ENCODE measurements at places on chromosomes 12 and 14.

- DNase-seq, result no peak
Measured at GRCh38 chr14:102667703-102668102, 75.3 kb downstream of the RCOR1 start.

DNA sequence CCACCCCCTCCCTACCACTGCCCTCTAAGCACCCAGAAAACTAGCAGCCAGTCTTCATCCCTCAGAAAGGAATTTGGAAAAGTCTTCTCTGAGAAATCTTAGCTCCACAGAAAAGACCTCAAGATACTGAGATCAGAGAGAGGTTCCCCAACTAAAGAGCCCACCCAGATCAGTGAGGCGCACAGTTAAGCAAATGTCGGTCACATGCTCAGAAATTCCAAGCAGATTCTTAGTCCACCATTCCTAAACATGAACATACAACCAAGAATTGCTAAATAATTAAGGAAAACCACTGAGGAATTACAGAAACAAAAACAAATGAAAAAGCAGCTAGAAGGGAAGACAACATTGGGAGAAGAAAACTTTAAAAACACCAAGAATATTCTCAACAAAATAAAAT is 32.3 kb downstream of the MED13L start:
- DNase-seq, result no peak

DNA sequence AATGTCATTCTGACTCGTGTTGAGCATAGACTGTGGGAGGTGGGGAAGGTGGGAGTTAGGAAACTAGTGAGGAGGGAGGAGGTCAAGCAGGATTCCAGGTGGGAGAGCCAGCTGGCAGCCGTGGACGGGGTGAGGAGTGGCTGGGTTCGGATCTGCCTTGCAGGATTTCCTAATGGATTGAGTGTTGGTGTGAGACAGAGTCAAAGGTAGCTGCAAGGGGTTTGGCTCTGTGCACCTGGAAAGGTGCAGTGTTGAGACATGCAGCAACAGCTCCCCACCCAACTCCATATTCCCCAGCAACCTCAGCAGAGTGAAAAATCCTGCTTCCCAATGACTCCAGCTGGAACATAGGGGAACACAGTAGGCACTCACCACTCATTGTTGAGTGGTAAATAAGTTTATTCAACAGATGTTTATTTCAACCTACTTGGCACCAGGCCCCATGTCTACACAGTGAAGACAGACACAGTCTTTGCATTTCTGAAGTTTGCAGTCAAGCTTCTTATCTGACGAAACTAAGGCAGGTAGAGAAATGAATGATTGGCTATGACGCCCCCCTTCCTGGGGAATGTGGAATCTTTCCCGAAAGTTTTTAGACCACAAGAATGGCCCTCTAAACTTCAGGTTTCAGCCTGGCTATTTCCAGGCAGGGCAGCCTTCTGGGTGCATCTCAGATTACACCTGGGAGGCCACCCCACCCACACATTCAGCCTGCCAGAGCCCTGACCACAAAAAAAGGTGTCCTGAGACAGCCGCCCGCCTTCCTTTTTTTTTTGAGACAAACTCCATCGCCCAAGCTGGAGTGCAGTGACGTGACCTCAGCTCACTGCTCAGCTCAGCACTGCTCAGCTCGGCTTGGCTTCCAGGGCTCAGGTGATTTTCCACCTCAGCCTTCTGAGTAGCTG is 37.9 kb upstream of the PLEKHG6 start:
- no peak for DNase-seq

DNA sequence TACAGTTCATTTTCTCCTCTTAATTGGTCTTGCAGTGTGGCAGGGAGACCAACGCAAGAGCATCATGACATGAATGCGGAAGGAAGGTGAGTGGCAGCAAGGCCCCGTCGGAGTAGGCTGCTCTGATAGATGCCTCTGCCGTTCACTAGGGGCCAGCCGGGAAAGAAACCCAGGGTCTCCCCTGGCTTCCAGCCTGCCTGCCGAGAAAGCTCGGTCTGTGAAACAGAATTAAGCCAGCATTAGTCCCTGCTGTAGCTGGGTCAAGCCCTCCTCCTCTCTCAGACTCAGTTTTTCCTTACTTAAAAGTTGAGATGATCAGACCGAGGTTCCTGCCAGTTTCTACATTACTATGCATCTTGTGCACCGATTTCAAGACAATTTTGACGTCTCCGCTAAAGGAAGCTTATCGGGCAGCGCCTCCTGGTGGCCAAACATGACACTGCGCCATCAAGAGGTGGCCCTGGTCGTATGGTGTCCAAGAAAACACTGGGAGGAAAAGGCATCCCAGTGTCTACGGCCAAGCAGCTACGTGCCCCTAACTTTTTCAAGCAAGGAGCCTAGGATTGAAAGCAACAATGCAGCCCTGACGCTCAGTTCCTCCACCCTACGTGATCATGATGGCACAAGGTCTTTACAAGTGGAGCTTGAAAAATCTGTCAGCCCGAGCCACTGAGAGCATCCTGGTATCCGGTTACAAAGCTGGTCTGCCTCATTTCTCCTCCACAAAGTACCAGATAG is 131.6 kb downstream of the KSR2 start:
- DNase-seq, result peak; percentile 71

DNA sequence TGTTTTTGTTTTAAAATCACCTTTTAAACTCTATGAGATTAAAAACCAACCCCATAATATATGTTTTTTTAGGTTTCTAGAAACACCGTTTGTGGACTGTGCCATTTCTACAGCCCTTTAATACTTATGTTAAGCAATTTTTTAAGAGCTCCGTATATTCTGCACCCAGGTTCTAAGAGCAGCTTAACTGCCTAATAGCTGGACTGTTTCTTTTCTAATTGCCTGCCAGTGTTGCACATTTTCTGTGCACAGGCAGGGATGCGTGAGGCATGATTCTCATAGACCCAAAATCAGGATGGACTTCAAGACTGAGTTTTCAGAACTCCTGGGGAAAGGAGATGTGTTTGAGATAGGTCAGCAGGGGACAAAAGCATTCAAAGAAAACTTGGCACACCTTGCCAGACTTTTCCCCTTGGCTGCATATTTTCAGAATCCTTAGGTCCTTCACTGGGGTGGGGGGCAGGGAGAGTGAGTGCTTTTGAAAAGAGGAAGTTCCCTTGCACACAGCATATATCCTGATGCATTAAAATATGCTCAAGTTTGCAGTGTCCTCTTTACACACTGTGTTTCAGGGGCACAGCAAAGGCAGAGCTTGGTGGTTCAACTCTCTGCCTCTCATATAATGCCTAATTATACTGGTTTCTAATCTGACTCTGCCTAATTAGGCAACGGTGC is 27.9 kb downstream of the TMEM30B start:
- DNase-seq, result no peak

DNA sequence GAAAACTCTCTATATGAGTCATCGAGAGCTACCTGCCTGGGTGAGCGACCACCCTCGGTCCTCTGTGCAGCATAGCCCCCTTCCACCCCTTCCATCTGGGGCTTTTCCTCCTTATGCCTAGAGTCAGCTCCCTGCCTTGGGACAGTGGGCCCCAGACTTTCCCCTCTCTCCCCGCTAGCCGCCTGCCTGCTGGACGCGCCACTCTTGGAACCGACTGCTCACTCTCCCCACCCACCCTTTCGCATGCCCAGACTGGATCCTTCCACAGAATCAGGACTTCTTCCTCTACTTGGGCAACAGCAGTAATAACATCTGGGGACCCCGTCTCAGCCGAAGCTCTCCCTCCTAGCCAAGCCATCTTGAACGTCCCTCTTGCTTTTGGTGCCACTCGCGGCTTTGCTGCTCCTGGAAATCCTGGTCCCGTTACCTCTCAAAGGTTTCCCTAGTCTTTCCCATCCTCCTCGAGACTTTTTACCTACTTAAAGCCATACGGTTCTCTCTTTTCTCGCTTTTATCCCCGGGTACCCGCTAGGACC is 671 bp downstream of the ESYT1 start:
- DNase-seq, result no peak
